AG08396 (cell line): ENCODE measurements at places on chromosomes 2 and 18.

DNA sequence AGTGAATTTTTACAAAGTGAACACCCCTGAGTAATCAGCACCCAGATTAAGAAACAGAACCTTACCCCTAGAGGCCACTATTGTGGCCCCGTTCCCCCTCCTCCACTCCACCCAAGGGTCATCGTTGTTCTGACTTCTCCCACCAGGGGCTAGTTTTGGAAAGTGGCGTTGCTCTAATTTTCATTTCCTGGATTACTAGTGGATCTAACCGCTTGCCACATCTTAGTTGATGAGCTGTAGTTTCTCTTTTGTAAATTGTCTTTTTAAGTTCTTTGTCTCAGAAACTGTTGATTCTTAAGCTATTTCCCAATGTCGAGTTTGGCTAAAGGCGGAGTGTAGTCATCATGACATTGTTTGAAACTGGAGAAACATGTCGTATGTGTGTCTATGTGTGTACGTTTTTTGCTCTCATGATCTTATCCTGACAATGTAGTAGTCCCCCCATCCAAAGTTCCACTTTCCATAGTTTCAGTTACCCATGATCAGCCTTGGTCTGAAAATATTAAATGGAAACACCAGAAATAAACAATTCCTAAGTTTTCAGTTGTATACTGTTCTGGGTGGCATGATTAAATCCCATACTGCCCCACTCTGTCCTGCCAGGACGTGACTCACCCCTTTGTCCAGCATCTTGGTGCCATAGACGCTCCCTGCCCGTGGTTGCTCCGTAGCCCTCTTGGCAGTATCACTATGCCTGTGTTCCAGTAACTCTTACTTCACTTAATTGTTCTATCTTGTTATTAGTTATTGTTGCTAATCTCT is 71.0 kb upstream of the SP3 start:
- DNase-seq = no peak

DNA sequence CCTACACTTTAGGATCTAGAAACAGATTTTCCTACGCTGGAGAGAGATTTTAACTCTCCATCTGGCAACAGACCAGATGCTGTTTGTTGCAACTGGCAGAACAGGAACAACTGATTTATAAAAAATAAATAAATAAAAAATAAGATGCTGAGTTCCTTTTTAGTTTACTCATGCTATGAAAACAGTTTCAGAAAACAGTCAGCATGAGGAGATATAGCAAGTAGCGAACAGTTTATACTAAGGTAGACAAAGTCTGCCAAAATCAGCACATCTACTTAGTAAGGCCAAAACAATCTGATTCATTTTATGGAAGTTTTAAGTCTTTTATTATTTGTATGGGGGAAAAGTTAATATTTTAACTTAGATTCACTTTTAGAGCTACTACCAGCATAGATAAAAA is 974.0 kb upstream of the CNTNAP5 start:
- no peak for DNase-seq

GRCh38 chr18:36107477-36107876 is 21.7 kb downstream of the SLC39A6 start:
- DNase-seq = no peak

DNA sequence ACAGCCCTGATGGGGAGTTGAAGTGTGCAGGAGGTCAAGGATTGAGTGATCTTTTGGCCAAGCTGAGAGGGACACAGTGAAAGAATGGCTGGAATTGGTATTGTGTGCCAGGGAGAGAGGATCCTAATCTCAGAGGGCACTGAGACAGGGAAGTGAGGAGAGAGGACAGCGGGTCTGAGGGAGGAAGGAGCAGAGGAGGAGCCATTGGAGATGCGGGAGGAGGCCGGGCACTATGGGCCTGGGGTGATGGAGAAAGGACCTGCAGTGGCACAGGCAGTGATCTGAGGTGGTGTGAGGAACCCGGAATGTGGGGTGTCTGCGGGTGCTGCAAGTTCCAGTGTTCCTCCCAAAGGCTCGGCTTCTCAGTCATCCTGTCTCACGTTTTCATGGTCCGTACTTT is 26.8 kb downstream of the RNF144A start:
- DNase-seq = no peak
